ENCODE measurements at places on chromosomes 2 and 18. TPM values are rescaled to one million over a fixed set of nuclear protein-coding genes. Genes with fewer than 3 reads are reported as not detected.

The ST6GAL2 gene
- total RNA-seq, result 23.3 TPM

The ABHD3 gene
- 5.1 TPM for total RNA-seq

The MGAT4A gene
- 0.49 TPM for total RNA-seq

The CDKL4 gene
- total RNA-seq, result not detected

The GPR75 gene
- 0.98 TPM for total RNA-seq

The ZNF892 gene
- total RNA-seq, result 3.7 TPM

The CCDC121 gene
- 1.3 TPM for total RNA-seq

The TUBA3E gene
- total RNA-seq, result not detected

The SLC39A10 gene
- 39.0 TPM for total RNA-seq

The MOCOS gene
- 8.6 TPM for total RNA-seq

The CD207 gene
- total RNA-seq, result not detected

The CRYGC gene
- total RNA-seq, result not detected

The IL1RL1 gene
- total RNA-seq, result under 0.01 TPM

The FAHD2B gene
- 16.6 TPM for total RNA-seq

The MALL gene
- 58.3 TPM for total RNA-seq

The ANTXR1 gene
- 40.9 TPM for total RNA-seq

The MATN3 gene
- 9.9 TPM for total RNA-seq

The OSR1 gene
- 0.81 TPM for total RNA-seq

The UGT1A8 gene
- not detected for total RNA-seq

The TMEM200C gene
- 1.0 TPM for total RNA-seq

The NOSTRIN gene
- total RNA-seq, result not detected

The HMSD gene
- total RNA-seq, result 0.49 TPM

The GPR55 gene
- not detected for total RNA-seq

The LRATD1 gene
- total RNA-seq, result 2.8 TPM

The PLCL1 gene
- under 0.01 TPM for total RNA-seq

The ABCG8 gene
- not detected for total RNA-seq

The INHA gene
- 1.0 TPM for total RNA-seq

The CBLN2 gene
- not detected for total RNA-seq

The SMAD4 gene
- 54.6 TPM for total RNA-seq

The NEB gene
- 0.13 TPM for total RNA-seq

The PUM2 gene
- total RNA-seq, result 38.4 TPM

The RBFA gene
- total RNA-seq, result 30.0 TPM

The CCDC150 gene
- 1.5 TPM for total RNA-seq

The GLI2 gene
- 25.5 TPM for total RNA-seq

The CARF gene
- total RNA-seq, result 9.1 TPM

The ABHD1 gene
- total RNA-seq, result 0.89 TPM

The SERPINB4 gene
- total RNA-seq, result not detected

The TWIST2 gene
- total RNA-seq, result 6.3 TPM

The UGT1A4 gene
- total RNA-seq, result not detected

The STPG4 gene
- total RNA-seq, result 0.98 TPM

The GPR39 gene
- total RNA-seq, result 4.7 TPM

The RSAD2 gene
- not detected for total RNA-seq

The SCN2A gene
- 0.89 TPM for total RNA-seq

The MYOM1 gene
- 0.13 TPM for total RNA-seq

The TUBA3D gene
- not detected for total RNA-seq

The NDC80 gene
- 1.0 TPM for total RNA-seq

The GCA gene
- 11.8 TPM for total RNA-seq

The KCNF1 gene
- not detected for total RNA-seq

The VWC2L gene
- total RNA-seq, result not detected

The PLEK gene
- under 0.01 TPM for total RNA-seq

All from mesangial cell (primary cell).